Left renal pelvis (tissue), 4 donors: ENCODE measurements at places on chromosomes 7 and 10.

DNA sequence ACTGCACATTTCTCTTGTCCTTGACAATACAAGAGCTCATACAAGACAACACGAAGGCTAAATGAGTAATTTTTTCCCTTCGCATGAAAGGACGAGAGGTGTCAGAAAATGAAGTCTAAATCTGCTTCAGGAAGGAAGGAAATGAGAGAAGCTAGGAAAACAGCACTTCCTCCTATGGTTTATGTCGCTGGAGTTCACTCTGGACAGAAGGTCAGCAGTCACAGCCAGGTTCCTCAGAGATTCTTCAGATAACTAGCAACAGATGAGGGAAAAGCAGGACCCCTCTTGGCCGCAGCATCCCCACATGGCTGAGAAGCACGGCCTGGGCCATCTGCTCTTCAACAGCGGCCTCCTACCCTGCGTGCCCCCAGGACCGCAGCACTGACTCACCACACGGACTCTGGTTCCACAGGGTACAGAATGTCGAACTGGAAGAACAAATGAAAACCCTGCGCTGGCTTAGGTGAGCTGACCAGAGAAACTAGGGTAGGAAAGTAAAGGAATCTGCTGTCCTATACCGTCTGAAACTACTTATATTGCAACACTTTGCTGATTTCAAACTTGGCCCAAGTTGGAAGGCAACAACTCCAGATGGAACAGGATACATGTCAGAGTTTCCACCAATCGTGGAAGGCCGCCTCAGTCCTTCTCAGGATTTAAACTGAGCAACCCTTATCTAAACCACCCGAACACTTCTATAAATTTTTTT, 26.3 kb downstream of the DNMBP start:
- no peak for DNase-seq

DNA sequence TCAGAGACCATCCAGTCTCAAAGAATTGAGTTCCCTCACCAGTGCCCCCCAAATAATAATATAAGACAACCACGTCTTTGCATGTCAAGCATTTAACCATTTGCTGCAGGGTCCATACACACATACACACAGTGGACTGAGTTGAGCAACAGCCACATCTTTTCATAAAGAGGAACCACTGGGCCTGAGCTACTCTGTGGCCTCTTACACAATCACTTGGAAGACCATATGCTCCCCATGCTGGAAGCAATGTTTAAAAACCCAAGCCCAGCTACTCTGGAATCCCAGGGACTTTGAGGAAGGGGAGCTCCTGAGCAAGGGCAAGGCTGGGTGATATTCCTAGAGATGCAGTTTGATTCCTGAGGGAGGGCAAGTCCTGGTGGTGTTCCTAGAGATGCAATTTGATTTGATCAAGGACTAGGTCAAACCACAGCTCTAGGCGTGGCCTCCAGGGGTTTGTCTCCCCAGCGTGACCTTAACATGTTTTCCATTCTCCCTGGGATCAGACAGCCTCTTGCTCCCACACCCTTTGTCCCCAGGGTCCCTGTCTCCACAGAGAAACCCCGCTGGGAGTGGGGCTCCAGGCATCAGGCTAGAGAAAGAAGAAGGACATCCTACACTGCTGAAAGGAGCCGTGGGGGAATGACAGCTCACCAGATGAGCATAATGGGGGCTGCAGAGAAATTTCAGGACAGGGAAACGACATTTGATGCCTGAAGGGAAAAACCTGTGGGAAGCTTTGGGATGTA, 376.2 kb upstream of the MGMT start:
- no peak for DNase-seq

DNA sequence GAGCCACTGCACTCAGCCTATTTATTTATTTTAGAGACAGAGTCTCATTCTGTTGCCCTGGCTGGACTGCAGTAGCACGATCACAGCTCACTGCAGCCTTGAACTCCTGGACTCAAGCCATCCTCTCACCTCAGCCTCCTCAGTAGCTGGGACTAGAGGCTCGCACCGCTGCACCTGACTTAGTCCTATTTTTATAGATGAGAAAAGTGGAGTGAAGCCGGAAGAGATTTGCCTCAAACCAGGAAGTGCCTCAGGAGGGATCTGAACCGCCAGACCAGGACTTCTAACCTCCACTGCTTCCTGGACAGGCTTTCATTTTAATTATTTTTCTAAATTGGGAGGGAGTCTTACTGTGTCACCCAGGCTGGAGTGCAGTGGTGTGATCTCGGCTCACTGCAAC, 17.5 kb upstream of the CLIP2 start:
- no peak for DNase-seq

- DNase-seq, result no peak
These were observed 750.1 kb upstream of the SORCS1 start for GRCh38 chr10:107914450-107915214.

- DNase-seq, result no peak
These were observed 690.5 kb downstream of the PARD3 start for GRCh38 chr10:34124522-34125035.

DNA sequence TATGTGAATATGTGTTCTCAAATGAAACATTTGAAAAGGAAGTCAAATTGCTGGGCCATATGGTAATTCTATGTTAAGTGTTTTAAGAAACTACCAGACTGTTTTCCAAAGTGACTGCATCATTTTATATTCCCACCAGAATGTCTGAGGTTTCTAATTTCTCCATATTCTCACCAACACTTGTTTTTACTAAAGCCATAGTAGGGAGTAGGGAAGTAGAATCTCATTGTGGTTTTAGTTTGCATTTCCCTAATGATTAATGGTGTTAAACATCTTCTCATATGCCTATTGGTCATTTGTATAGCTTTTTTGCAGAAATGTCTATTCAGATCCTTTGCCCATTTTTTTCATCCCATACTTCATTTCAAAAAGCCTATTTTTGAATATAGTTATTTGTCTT, 9.1 kb upstream of the SEMA4G start:
- no peak for DNase-seq

DNA sequence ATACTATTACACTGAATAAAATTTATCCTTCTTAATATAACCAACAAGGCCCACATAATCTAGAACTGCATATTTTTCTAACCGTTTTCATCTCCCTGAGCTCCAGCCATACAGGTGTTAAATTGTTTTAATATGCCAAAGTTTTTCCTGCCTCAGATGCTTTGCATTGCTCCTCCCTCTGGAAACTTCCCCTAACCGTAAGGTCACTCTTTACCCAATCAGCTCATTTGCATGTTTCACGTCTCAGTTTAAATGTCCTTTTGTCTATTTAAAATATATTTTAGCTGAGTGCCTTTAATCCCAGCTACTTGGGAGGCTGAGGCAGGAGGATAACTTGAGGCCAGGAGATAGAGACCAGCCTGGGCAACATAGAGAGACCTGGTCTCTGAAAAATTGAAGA, 228.5 kb downstream of the ADK start:
- DNase-seq, result no peak

- DNase-seq, result no peak
These were observed 9.5 kb downstream of the PHKG1 start for GRCh38 chr7:56083150-56083785.

- DNase-seq, result peak; percentile 8
These were observed 16.4 kb upstream of the ITPRID1 start for GRCh38 chr7:31497516-31497915.

- DNase-seq, result no peak
These were observed 139.7 kb upstream of the PCBD1 start for GRCh38 chr10:71028066-71028465.

DNA sequence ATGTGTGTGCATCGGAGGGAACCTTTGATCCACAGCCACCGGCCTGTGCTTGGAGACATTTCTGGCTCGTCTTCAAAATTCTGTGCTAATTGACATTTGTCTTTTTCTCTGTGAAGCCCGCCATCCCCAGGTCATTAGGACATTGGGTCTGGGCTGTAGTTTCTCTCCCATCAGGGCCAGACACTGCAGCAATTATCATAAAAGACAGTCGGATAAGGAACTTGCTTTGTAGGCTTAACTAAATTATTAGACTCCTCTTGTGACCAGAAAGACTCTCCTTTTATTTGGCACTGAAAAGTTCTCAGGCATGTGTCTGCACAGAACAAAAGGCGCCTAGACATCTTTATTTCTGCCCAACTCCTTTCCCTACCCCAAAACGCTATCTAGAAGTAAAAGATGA, 49.1 kb upstream of the NPTX2 start:
- DNase-seq, result no peak

DNA sequence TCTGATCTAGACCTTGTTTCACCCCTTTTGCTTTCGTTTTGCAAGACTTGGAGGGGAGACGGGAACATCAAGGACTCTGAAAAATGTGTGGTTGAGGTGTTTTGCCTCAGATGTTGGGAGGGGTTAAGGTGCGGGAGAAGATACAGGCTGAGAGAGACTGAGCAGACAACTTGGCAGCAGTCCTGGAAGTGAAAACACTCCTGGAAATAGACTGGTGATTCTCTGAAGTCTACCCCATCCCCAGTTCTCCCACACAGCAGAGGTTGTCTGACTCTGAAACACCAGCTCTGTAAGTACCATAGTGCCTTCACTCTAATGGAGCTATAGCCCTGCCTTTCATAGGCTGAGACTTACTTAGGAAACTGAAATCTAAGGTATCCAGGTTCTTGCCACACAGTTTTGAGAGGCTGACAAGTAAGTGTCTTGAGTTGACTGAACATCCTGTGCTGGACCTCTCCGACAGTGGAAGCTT, 152.5 kb downstream of the PPP1R9A start:
- DNase-seq, result no peak

DNA sequence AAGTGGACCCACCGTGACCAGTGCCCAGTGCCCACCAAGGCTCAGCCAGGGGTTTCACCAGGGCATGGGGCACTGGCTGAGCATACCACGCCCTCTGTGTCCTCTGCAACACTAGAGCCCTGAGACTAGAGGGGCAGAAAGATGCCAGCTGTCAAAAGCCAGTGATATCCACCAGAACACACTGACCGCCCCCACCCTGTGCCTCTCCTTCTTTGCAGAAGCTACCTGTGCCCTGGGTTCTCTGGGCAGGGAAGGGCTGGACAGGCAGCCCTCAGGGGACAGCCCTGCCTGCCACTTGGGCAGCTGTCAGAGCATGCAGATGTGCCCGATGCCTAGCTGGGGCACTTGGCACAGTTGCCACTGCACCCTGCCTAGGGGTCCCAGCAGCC, 494 bp downstream of the VSIR start:
- no peak for DNase-seq

- DNase-seq, result no peak
These were observed 640.8 kb downstream of the XPNPEP1 start for GRCh38 chr10:109282510-109282909.

GRCh38 chr10:132703419-132704007, 82.4 kb downstream of the NKX6-2 start:
- DNase-seq, result no peak

DNA sequence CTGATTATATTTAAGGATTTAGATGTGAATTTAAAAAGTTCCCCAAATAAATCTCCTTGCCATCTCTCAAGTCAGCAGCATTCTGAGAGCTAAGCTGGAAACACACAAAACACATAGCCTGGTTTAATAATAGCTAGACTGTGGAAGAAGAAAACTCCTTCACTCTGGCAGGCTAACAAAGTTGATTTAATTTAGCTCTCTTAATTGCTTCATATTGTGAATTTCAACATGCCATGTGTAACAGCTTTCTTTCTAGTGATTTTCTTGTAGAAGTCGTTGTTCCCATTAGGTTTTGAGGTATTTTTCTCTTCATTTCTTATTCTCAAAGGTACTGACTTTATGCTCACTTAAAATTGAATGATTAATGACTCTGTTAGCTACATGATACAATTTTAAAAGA, 216.8 kb upstream of the AKR1E2 start:
- DNase-seq, result no peak

GRCh38 chr10:63749915-63750314, 228.7 kb downstream of the REEP3 start:
- DNase-seq, result no peak

DNA sequence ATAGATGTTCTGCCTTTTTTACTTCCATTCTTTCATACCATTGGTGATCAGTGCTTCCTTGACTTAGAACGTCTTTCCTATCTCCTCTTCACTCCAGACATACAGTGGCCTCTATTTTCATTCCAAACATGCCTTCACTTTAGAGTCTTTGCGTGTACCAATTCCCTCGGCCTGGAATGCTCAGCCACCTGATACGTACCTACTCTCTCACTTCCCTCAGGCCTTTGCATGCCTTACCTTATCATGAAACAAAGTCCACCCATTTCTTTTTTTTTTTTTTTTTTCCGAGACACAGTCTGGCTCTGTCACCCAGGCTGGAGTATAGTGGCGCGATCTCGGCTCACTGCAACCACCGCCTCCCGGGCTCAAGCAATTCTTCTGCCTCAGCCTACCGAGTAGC, 2.2 kb upstream of the CCNJ start:
- DNase-seq, result no peak

GRCh38 chr10:93061594-93062513, 1.3 kb downstream of the CYP26C1 start:
- DNase-seq, result no peak

DNA sequence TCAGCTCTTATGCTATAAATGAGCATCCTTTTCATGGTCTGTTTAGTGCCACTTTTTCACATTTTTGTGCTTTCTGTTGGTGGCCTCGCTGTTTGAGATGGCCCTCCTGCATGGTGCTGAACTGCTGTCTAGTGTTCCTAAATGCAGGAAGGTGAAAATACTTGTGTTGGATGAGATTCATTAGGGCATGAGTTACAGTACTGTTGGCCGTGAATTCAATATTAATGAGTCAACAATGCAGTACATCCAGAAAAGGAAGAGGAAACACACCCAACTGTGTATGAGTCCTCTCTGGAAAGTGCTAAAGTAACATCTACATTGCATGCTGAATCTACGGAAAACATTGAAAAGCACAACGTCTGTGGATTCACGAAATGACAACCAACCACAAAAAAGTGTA, 124.0 kb downstream of the HERPUD2 start:
- no peak for DNase-seq

DNA sequence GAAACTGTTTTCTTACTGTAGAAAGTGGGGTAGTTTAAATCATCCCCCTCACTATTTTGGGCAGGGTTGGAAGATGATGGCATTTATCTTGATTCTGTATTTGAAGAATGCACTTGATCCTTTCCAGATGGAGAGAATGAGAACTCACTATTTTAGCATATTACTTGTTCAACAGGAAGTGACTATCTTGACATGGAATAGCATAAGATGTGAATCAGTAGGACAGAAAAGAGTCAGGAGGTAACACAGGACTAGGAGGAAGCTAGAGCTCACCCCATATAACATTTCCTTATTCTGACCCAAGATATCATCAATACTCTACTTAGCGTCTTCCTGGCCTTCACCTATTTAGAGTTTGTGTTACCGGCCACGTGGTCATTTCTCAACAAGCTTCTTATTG, 400.2 kb downstream of the PHTF2 start:
- DNase-seq, result no peak
